Activated naive CD8-positive, alpha-beta T cell treated with anti-CD3 and anti-CD28 coated beads for 36 hours (primary cell): ENCODE measurements at places on chromosomes 1 and 21.

GRCh38 chr1:19484338-19484797 lies 971 bp downstream of the CAPZB start:
- peak overlapping the region; percentile 94 for H3K27ac ChIP-seq
- no peak for DNase-seq
- no peaks in the 10 kb centered on the region for H3K27me3 ChIP-seq
- peaks cover 68% of the 10 kb centered on the region for H3K4me1 ChIP-seq

DNA sequence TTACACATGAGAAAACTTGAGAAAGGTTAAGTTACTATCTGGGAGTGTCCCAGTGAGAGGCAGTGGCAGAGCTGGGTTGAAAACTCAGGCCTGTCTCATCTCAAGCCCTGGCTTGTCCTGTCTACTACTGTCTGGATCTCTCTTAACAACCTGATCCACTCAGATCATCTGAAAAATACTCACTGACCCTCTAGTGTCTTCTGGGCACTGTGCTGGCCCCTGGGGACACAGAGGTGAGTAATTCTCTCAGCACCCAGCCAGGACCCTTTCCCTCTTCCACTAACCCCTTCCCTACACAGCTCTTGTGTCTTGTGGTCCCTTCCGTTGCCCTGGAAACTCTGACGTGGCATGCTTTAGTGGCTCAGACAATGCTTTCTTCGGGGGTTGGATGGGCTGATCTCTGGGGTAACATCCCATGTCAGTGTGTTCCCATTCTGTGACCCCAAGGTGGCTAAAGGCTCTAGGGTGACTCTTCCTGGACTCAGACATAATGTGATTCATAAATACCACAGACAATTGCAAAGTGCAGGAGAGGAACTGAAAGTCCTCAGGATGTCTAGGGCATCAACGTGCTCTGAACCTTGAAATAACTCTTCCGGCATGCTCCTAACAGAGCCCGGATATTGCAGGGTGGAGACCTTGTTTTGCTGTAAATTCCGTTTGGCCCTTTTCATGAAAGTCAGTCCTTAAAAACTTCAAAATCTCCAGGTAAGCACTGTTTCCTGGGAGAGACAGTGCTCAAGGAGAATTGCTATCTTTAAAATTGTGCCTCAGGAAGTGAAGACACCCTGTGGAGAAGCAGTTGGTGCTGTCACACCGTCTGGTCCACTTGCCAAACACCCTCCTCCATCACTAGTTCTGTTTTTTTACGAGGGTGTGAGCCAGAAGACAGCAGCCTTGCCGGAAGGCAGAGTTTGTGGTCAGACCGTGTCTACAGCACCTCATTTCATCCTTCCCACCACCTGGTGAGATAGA lies 4.0 kb downstream of the SHISAL2A start:
- peak; percentile 75 for DNase-seq
- H3K4me1 ChIP-seq: peaks cover 74% of the 10 kb centered on the region
- peak overlapping the region; percentile 99 for H3K27ac ChIP-seq
- peaks cover 30% of the 10 kb centered on the region for H3K36me3 ChIP-seq
- H3K4me3 ChIP-seq: peak overlapping the region; percentile 72

GRCh38 chr1:11138029-11138428 lies 38.4 kb upstream of the EXOSC10 start:
- H3K27me3 ChIP-seq: no peaks in the 10 kb centered on the region
- no peak overlapping the region for H3K4me3 ChIP-seq
- H3K36me3 ChIP-seq: peaks cover 15% of the 10 kb centered on the region
- no peak overlapping the region for H3K27ac ChIP-seq
- peaks cover 5% of the 10 kb centered on the region for H3K4me1 ChIP-seq

DNA sequence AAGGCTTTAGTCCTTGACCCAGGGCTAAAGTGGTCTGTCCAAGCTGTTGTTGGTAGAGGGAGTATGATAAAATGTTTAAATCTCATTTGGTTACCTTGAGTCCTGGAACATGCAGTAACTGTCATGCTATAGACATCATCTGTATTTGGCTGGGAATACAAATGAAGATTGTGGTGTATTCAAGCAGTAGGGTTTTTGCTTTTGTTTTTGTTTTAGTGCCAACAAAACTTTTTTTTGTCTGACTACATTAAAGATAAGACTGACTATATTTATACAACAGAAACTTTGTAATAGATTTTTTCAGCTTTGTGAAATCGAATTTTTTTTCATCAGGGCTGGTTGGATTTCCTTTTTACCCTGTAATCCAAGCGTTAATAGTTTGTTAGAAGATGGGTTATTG lies 7.4 kb upstream of the SARS1 start:
- DNase-seq: no peak
- no peaks in the 10 kb centered on the region for H3K36me3 ChIP-seq
- no peaks in the 10 kb centered on the region for H3K4me1 ChIP-seq
- H3K27ac ChIP-seq: no peak overlapping the region
- no peak overlapping the region for H3K4me3 ChIP-seq

DNA sequence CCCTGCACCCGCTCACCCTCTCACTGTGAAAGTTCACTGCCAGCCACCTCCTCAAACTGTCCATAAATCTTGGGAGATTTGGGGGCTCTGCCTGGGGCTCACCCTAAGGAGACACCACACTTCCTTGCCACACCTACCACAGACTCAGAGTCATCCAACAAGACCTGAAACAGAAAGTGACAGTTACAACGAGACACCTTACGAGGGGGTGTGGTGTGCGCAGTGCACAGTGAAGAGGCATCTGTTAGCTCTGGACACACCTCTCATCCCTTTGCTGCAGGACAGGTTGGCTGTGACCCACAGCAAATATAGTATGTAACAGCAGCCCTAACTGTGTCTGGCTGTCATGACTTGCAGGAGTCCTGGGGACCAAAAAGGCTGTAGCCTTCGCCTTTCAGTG lies 190.2 kb downstream of the NR5A2 start:
- H3K27ac ChIP-seq: no peak overlapping the region
- H3K27me3 ChIP-seq: peaks cover 7% of the 10 kb centered on the region
- no peak overlapping the region for H3K4me3 ChIP-seq

DNA sequence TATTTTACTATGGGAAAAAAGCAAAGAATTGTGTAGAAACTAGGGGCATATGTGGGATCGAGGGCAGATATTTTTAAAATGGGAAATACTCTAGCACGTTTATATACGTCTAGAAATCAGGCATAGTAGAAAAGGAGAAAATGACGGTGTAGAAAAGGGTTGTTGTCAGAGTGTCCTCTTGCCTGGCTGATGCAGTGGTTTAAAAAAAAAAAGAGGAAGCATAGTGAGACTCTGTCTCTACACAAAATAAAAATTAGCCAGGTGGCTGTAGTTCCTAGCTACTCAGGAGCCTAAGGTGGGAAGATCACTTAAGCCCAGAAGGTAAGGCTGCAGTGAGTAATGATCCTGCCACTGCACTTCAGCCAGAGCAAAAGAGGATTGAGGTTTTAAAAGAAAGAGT lies 64.7 kb upstream of the LRRC7 start:
- H3K27me3 ChIP-seq: no peaks in the 10 kb centered on the region
- no peaks in the 10 kb centered on the region for H3K4me1 ChIP-seq
- H3K27ac ChIP-seq: no peak overlapping the region
- H3K36me3 ChIP-seq: no peaks in the 10 kb centered on the region
- no peak overlapping the region for H3K4me3 ChIP-seq

DNA sequence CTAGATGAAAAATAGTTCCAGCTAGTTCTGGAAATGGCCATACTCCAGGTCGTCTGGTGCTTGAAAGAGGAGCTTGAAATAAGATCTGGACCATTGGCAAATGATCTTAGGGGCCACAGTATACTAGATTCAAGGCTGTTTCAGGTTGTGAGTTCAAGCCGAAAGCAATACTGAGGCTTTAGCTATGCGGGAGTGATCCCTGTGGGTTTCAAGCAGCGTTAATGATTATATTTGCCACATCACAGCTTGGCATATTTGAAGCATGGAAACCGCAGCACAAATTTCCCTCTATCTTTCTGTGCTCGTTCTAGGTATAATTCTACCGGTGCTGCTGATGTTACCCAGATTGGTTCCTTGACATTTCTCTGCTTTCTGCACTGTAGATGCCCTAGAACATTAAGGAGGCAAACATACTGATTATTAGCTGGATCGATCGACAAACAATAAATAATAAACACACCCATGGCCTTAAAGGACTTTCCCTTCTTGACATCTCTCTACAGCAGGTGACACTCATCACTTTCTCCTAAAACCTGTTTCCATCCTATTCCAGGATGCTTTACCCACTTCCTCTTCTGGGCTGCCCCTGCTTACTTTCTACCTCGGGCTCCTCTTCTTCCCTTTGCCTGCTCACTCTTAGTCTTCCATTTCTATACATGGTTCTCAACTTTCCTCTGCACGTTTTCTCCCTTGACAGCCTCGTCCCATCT lies 40.6 kb upstream of the LYST start:
- peaks cover 16% of the 10 kb centered on the region for H3K4me1 ChIP-seq
- H3K27me3 ChIP-seq: no peaks in the 10 kb centered on the region
- no peak overlapping the region for H3K27ac ChIP-seq
- no peak overlapping the region for H3K4me3 ChIP-seq
- H3K36me3 ChIP-seq: no peaks in the 10 kb centered on the region

- H3K4me3 ChIP-seq: no peak overlapping the region
- no peak overlapping the region for H3K27ac ChIP-seq
- no peaks in the 10 kb centered on the region for H3K4me1 ChIP-seq
- DNase-seq: no peak
- H3K27me3 ChIP-seq: peaks cover 9% of the 10 kb centered on the region
- H3K36me3 ChIP-seq: no peaks in the 10 kb centered on the region
Observed at GRCh38 chr1:3352299-3352951, 102.0 kb upstream of the ARHGEF16 start.

GRCh38 chr1:2212532-2213491 lies 15.3 kb upstream of the SKI start:
- peak overlapping the region; percentile 7 for H3K4me3 ChIP-seq
- no peak overlapping the region for H3K27ac ChIP-seq
- peak; percentile 59 for DNase-seq
- no peaks in the 10 kb centered on the region for H3K27me3 ChIP-seq
- H3K4me1 ChIP-seq: no peaks in the 10 kb centered on the region
- no peaks in the 10 kb centered on the region for H3K36me3 ChIP-seq

- H3K27me3 ChIP-seq: peaks cover 35% of the 10 kb centered on the region
- H3K27ac ChIP-seq: no peak overlapping the region
- no peak for DNase-seq
- H3K4me3 ChIP-seq: no peak overlapping the region
Observed at GRCh38 chr1:171280599-171280998, 32.3 kb downstream of the FMO1 start.

DNA sequence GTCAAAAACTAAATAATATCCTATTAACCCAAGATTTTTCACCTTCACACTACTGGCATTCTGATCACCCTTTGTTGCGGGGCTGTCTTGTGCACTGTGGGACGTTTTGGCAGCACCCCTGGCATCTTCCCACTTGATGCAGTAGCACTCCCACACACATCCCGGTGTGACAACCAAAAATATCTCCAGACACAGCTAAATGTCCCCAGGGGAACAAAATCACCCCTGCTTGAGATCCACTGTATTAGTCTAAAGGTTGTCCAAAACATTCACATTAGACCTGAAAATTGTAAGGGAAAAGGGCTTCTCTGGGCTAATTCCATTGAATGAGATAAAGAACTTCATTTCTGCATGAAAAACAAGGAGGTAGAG lies 37.8 kb downstream of the PLEKHO1 start:
- DNase-seq: no peak
- no peaks in the 10 kb centered on the region for H3K27me3 ChIP-seq
- peaks cover 9% of the 10 kb centered on the region for H3K4me1 ChIP-seq
- no peaks in the 10 kb centered on the region for H3K36me3 ChIP-seq
- H3K4me3 ChIP-seq: no peak overlapping the region
- H3K27ac ChIP-seq: no peak overlapping the region

GRCh38 chr1:202752774-202753173 lies 42.5 kb upstream of the SYT2 start:
- no peaks in the 10 kb centered on the region for H3K27me3 ChIP-seq
- peaks cover 22% of the 10 kb centered on the region for H3K36me3 ChIP-seq
- H3K4me3 ChIP-seq: no peak overlapping the region

- DNase-seq: no peak
- H3K27me3 ChIP-seq: no peaks in the 10 kb centered on the region
- no peak overlapping the region for H3K27ac ChIP-seq
- H3K4me1 ChIP-seq: peaks cover 10% of the 10 kb centered on the region
- no peaks in the 10 kb centered on the region for H3K36me3 ChIP-seq
Observed at GRCh38 chr1:96365076-96365475, 356.5 kb upstream of the PTBP2 start.

DNA sequence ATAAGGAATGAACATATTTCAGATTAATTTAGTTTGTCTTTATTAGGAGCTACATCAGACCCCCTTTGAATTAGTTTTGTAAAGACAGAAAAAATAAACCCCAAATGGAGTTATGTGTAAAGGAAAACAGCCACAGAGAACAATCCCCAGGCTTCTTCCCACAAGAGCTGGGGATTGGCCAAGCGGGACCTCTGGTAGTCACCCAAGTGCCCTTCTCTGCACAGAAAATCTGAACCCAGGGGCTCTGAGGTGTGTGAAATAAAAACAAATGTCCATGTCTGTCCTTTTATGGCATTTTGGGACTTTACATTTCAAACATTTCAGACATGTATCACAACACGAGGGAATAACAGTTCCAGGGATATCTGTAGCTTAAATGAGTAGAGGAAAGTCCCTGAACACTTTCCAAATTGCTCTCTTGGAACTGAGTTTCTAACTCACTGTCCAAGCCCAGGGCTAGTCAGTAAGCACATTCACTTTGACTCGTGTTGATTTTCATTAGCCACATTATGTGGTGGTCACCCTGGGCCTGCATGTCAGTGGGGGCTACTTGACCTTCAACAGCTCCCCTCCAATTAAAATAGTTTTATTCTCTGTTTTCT lies 22.5 kb downstream of the DPT start:
- no peak overlapping the region for H3K4me3 ChIP-seq
- no peak for DNase-seq
- no peaks in the 10 kb centered on the region for H3K36me3 ChIP-seq
- H3K4me1 ChIP-seq: no peaks in the 10 kb centered on the region

DNA sequence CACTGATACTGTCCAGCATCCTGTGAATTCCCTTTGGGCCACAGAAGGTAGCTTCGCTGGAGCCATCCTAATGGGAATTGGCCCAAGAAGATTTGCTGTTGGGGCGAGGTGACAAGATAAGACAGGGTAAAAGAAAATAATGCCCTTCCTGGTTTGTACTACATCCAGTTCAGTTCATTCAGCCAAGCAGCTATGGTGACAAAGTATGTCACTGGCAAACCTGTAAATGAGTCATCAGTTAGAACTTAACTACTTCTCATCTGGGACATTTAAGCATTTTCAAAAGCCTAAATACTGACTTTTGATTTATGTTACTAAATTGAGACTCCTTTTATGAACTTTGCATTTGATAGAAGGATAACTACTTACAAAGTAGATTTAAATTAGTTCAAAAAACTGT lies 54.2 kb downstream of the WDR64 start:
- H3K27ac ChIP-seq: no peak overlapping the region
- peaks cover 21% of the 10 kb centered on the region for H3K4me1 ChIP-seq
- no peaks in the 10 kb centered on the region for H3K27me3 ChIP-seq
- no peak for DNase-seq
- no peaks in the 10 kb centered on the region for H3K36me3 ChIP-seq

- H3K4me1 ChIP-seq: peaks cover 3% of the 10 kb centered on the region
- H3K27me3 ChIP-seq: no peaks in the 10 kb centered on the region
- peaks cover 9% of the 10 kb centered on the region for H3K36me3 ChIP-seq
- no peak overlapping the region for H3K4me3 ChIP-seq
- H3K27ac ChIP-seq: no peak overlapping the region
Observed at GRCh38 chr1:167987174-167987573, 50.3 kb upstream of the MPC2 start.
